Activated CD4-positive, alpha-beta T cell treated with anti-CD3 and anti-CD28 coated beads, Interleukin-2, amount 50 U/mL, for 4 hours (primary cell): ENCODE measurements at places on chromosomes 11 and 22.
A peak's percentile ranks its signal among the peaks of the same experiment; 100 is the strongest.

GRCh38 chr22:37544955-37545702, 15.2 kb upstream of the CDC42EP1 start:
- DNase-seq: peak; percentile 45

GRCh38 chr11:121482231-121483129, 29.7 kb upstream of the SORL1-AS1 start:
- DNase-seq: peak; percentile 40

- no peak for DNase-seq
Measured at GRCh38 chr11:45104006-45104789, 42.2 kb upstream of the PRDM11 start.

DNA sequence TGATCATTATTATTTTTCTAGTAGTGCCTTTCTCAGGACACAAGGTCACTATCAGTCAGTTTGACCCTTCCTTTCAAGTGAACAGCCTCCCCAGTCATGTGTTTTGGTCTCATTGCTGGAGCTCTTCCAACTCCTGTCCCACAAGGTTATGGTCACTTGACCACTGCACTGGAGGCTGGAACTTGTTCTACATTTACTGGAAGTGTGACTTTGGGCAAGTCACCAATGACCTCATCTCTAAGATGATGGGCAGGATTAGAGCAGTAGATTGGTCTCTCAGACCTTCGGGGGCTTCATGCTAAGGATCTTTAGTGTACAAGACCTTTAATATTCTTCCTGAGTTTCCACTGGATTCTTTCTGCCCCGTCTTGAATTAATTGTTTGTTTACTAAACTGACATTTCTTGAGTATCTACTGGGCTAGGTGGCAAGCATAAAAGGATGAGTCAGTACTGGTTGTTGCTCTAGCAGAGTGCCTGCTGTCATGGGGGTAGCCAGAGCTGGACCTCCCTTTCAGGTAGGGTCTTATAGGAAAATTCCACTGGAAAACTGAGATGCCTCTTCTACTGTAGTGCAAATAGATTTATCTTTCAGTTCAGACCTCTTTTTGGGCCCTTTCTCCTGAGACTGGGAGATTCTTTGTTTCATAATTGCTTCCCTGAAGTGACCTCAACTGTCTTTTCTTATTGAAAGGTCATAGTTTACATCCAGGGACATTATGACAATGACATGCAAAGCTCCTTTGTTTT, 106.8 kb downstream of the GRAMD1B start:
- no peak for DNase-seq

- no peak for DNase-seq
Measured at GRCh38 chr11:41133023-41133422, 326.4 kb downstream of the LRRC4C start.

DNA sequence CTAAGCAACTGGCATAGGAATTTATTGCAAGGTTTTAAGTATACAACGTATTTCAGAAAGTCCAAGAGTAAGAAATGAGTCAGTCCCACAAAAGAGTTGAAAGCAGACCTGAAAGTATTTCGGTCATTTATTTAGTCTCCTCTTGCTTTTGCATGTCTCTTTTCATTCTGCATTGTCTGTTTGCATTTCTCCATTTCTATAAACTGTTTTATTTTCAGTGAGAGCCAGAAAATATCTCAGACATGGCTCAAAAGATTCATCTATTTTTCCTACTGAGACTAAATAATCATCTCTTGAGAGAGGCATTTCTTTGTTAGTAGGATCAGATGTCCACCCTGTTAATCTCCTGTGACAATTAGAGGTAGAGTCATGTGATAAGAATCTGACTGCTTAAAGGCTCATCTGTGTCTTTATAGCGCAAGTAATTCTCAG, 219.1 kb upstream of the CCDC179 start:
- DNase-seq: no peak

DNA sequence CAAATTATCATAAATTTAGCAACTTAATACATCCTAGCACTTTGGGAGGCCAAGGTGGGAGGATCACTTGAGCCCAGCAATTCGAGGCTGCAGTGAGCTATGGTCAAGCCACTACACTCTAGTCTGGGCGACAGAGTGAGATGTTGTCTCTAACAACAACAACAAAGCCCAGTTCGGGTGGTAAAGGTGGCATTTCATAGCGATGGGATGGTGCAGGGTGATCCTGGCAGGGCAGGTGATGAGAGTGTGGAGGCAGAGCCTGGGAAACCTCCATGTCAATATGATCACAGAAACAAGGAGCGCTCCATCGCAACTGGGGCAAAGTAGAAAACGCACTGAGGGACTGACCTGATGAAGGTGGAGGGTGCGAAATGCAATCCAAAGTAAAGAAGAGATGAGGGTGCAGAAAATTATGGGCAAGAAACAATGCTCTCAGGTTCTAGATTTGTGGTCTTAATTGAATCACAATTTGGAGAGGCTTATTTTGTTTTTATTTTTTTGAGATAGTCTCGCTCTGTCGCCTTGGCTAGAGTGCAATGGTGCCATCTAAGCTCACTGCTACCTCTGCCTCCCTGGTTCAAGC, 32.8 kb upstream of the CLDN5 start:
- no peak for DNase-seq

- no peak for DNase-seq
Measured at GRCh38 chr11:6204706-6205105, 651 bp upstream of the C11orf42 start.

DNA sequence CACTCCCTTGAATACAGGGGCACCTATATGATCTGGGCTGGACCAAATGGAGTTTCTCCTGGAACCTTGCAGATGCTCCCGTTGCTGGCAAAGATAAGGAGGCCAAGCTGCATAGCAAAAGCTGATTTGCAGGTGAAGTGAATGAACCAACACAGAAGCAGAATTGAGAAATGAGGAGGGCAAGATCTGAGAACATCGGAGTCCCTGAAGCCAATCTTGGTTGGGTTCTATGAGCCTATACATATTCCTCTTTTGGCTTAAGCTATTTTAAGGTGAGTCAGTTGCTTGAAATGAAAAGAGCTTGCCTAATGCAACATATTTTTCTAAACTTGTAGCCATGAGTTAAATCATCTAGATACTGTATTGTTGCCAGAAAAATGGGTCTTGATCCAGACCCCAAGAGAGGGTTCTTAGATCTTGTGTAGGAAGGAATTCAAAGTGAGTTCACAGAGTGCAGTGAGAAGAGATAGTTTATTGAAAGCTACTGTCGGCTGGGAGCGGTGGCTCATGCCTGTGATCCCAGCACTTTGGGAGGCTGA, 23.5 kb downstream of the WEE1 start:
- no peak for DNase-seq

DNA sequence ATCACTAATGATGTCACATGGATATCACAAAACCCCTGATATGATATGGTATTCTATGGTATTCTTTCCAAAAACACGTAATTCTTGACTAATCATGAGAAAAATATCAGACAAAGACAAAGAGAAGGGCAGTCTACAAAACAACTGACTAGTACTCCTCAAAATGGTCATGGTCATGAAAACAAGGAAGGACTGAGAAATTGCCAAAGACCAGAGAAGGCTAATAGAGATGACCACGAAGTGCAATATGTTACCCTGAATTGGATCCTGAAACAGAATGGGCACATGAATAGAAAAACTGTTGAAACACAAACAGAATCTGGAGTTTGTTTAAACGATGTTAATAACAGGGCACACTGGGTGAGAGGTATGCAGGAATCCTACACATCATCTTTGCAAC, 10.2 kb downstream of the CKAP5 start:
- no peak for DNase-seq

- DNase-seq: no peak
Measured at GRCh38 chr11:85974122-85974521, 94.8 kb downstream of the PICALM start.

- no peak for DNase-seq
Measured at GRCh38 chr11:85276332-85276731, 350.8 kb downstream of the DLG2 start.

GRCh38 chr22:43432883-43433415, 21.1 kb downstream of the MPPED1 start:
- no peak for DNase-seq

DNA sequence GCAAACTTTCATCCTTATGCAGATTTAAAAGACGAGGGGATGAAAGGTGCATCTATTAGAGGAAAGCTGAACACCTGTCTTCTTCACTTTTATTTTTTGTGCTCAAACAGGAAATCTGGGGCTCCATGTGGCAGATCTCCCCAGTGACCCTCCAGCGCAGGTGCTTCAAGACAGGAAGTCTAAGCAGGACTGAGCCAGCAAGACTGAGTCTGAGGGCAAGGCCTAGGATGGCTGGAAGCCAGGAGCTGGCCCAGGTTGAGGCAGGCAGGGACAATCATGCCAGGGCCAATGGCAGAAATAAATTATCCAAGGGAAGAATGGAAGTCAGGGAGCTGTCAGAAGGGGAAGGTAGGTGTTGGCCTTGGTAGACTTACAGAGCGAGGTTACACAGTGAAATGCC, 101.1 kb upstream of the SPON1 start:
- no peak for DNase-seq

GRCh38 chr11:128244871-128245270, 342.5 kb downstream of the ETS1 start:
- DNase-seq: no peak

DNA sequence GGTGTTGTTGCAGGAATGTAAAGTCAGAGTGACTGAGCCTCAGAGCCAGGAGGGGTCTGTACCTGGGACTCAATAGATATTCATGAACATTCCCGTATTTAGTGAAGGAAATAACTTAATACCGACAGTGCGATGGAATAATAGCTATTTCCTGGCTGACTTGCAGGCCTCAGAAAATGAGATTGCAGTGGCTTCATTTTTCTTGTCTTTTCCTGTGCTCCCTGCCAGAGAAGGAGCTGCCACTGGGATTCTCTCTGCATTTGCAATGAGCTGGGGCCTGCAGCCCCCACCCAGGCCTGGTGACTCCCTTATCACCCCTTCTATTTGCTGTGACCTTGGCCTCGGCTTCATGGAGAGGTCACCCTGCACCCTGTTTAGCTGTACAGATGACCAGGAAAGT, 173.4 kb downstream of the MIAT start:
- DNase-seq: no peak

DNA sequence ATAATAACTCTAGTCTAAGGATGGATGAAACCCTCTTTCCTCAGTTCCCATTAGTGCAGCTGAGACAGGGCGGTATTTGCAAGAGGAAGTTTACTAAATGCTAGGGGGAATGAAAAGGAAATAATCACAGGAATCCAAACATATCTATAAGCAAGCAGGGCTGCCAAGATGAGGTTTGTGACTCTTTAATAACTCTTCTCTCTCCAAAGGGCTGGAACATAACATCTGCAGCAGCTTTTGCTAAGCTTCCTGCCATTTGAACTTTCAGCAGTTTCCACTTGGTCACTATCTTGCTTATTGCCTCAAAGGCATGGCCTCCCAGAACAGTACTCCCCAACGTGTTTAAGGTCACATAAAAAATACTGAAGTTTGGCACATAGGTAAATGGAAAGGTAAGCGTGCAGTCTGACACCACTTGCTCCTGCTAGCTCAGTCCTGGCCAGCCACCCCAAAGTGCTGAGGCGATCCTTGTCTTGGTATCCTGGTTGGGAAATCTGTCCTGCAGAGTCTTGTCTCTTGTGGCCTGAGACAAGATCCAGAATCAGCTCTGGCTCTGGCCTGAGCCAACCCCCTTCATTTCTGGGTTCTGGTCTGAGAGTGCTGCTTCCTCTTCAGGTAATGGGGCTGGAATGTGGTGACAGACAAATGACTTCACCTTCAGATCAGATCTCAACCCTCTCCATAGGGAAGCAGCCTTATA, 81.8 kb downstream of the KCNC1 start:
- no peak for DNase-seq

GRCh38 chr11:102457056-102457677, 4.6 kb upstream of the TMEM123 start:
- no peak for DNase-seq

DNA sequence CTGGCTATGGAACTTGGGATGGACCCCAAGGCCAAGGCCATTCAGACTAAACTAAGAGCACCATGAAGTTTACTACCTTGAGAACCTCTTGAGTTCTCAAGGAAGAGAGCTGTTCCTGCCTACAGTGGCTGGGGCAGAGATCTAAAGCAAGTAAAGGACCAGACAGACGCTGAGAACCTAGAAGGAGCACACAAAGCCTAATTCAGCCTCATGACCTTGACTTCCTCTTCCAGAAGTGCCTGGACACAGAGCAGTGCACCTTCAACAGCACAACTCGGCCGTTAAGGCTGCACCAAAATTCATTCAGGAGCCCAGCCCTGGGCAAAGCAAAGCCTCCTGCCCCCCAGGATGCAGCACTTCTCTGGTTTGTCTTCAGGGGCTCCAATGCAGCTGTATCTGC, 82.9 kb upstream of the AKIP1 start:
- DNase-seq: no peak

GRCh38 chr11:106913141-106913540, 105.1 kb downstream of the GUCY1A2 start:
- DNase-seq: no peak

DNA sequence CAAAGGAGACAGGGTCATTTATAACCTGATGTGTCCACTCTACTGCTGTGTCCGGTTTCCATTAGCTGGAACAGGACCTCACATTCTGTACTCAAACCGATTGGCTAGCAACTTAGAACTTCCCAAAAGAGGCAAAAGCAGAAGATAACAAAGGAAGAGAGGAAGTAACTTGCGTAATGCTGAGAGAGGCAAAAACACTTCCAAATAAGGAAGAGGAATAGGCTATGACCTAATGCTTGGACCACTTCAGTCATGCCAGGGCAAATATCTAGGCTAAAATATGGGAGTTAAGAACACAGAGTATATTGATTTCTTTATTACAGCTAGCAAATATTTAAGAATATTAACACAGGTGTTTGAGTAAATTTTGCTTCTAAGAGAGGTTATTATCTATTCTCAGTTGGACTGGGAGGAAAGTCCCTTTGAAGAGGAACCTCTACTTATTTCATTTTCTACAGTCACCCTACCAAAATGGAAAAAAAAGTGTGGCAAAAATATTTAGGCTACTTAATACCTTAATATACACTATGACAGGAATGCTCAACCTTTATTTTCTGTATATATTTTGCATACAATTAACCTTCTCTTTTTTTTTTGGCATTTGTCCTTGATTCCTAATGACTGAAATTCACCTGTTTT, 499.8 kb upstream of the CHORDC1 start:
- DNase-seq: no peak

- DNase-seq: no peak
Measured at GRCh38 chr22:28137036-28137435, 218.0 kb upstream of the PITPNB start.

- no peak for DNase-seq
Measured at GRCh38 chr11:25890626-25891260, 441.2 kb upstream of the ANO3 start.
